ENCODE measurements at places on chromosomes 12 and 14. TPM values are rescaled to one million over a fixed set of nuclear protein-coding genes. Genes with fewer than 3 reads are reported as not detected.

CHMP4A gene
- 121 TPM for polyA plus RNA-seq

CEP170B gene
- polyA plus RNA-seq = 0.05 TPM

KLRF1 gene
- polyA plus RNA-seq = 1.3 TPM

ANKS1B gene
- polyA plus RNA-seq = not detected

GALNT16 gene
- not detected for polyA plus RNA-seq

All from naive thymus-derived CD4-positive, alpha-beta T cell (primary cell).